ENCODE measurements at places on chromosomes 7 and 10.

DNA sequence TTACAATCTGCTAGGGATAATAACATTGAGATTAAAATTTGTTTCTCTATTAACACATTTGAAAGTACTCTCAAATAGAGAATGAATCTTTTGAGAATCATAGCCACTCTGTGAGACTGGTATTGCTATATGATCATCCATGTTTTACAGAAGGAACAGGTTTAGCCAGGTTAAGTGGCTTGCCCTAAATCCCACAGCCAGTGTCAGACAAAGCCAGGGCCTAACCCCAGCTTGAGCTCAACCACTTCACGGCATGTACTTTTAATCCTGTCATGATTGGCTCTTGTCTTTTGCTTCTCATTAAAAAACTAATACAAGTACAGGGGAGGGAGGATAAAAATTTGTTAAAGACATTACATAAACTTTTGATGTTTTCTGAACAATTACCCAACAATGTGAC is 3.8 kb upstream of the ZNRF2 start:
- peaks cover 3% of the 10 kb centered on the region for H3K4me1 ChIP-seq
- no peaks in the 10 kb centered on the region for H3K27me3 ChIP-seq
- DNase-seq, result no peak

DNA sequence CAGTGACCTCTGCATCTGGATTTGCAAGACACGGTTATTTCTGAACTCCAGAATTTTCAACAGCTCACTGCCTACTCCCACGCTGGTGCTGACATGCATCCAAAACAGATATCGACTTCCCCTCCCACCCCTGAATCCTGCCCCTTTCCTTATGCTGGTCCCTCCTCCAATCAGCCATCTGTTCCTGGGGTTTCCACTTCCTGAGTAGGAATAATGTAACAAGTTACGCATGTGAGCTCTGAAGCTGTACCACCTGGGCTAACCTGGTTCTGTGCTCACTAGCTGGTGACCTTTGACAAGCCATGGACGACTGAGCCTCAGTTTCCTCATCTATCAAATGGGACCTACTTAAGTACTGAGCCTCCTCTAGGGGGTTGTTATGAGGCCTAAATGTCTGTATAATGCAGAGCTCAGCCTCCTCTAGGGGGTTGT is 1.7 kb upstream of the NCAPG2 start:
- H3K4me1 ChIP-seq, result peaks cover 15% of the 10 kb centered on the region
- H3K4me3 ChIP-seq, result no peak overlapping the region
- no peaks in the 10 kb centered on the region for H3K36me3 ChIP-seq
- H3K27ac ChIP-seq, result no peak overlapping the region
- no peak for DNase-seq
- H3K27me3 ChIP-seq, result no peaks in the 10 kb centered on the region

GRCh38 chr7:114622221-114622620 is 207.6 kb downstream of the FOXP2 start:
- no peaks in the 10 kb centered on the region for H3K4me1 ChIP-seq
- no peak for DNase-seq
- no peak overlapping the region for H3K27ac ChIP-seq
- no peaks in the 10 kb centered on the region for H3K27me3 ChIP-seq
- H3K4me3 ChIP-seq, result no peak overlapping the region

- H3K27ac ChIP-seq, result no peak overlapping the region
- no peak for DNase-seq
- no peaks in the 10 kb centered on the region for H3K27me3 ChIP-seq
Observed at GRCh38 chr7:46752881-46753366, 829.0 kb downstream of the TNS3 start.

DNA sequence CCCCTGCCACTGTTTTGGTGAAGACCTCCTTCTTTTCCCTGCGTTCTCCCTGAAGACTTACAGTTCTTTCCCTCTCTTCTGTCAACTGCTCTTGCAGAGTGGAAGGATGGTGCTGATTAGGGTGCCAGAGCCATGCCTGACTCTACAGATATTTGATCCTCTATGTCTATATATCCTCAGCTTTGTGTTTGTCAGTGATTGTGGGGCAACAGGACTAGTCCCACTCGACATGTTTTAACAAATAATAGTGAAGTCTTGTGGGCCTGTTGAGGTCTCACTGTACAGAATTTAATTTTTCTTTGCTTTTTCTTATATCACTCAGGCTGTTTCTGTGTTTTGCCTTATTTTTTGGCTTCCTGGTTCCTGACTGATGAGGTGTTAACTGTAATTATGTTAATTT is 5.0 kb downstream of the PLEKHA1 start:
- H3K36me3 ChIP-seq, result no peaks in the 10 kb centered on the region
- peak overlapping the region; percentile 53 for H3K27ac ChIP-seq
- peaks cover 15% of the 10 kb centered on the region for H3K4me1 ChIP-seq
- no peak for DNase-seq
- H3K4me3 ChIP-seq, result peak overlapping the region; percentile 30

GRCh38 chr7:26508917-26509316 is 217.3 kb downstream of the SNX10 start:
- no peak for DNase-seq
- H3K27ac ChIP-seq, result no peak overlapping the region
- H3K4me3 ChIP-seq, result no peak overlapping the region
- H3K36me3 ChIP-seq, result no peaks in the 10 kb centered on the region
- no peaks in the 10 kb centered on the region for H3K4me1 ChIP-seq

- H3K27me3 ChIP-seq, result no peaks in the 10 kb centered on the region
- no peak for DNase-seq
- H3K4me3 ChIP-seq, result no peak overlapping the region
- no peaks in the 10 kb centered on the region for H3K36me3 ChIP-seq
- H3K4me1 ChIP-seq, result peaks cover 9% of the 10 kb centered on the region
Observed at GRCh38 chr7:22681312-22681711, 45.7 kb upstream of the IL6 start.

- H3K36me3 ChIP-seq, result no peaks in the 10 kb centered on the region
- H3K27me3 ChIP-seq, result no peaks in the 10 kb centered on the region
- H3K4me1 ChIP-seq, result peaks cover 5% of the 10 kb centered on the region
- no peak overlapping the region for H3K4me3 ChIP-seq
- DNase-seq, result no peak
Observed at GRCh38 chr10:3932597-3933375, 147.8 kb upstream of the KLF6 start.

GRCh38 chr10:33154590-33154989 is 179.9 kb downstream of the NRP1 start:
- H3K27ac ChIP-seq, result no peak overlapping the region
- H3K27me3 ChIP-seq, result no peaks in the 10 kb centered on the region
- peaks cover 57% of the 10 kb centered on the region for H3K4me1 ChIP-seq
- DNase-seq, result no peak
- no peaks in the 10 kb centered on the region for H3K36me3 ChIP-seq

GRCh38 chr10:111556666-111557065 is 479.8 kb downstream of the ADRA2A start:
- H3K4me1 ChIP-seq, result no peaks in the 10 kb centered on the region
- peaks cover 3% of the 10 kb centered on the region for H3K27me3 ChIP-seq
- no peak overlapping the region for H3K4me3 ChIP-seq
- no peak overlapping the region for H3K27ac ChIP-seq

DNA sequence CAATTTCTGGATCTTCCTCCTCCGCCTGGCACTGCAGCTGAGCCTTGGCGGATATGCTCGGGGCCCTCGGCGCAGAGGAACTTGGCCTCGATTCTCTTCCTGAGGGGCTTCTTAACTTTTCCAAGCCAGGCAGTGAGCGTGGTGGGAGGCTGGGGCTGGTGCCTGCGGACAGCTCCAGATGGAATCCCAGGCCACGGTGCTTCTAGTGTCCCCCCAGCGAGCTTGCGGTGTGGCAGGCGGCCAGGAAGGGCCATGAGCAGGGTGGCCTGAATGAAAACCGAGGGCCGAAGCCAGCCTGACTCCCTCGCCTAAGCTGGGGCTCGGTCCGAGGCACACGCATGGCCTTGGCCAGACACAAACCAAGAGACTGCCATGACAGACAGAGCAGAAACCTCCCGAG is 31.3 kb downstream of the RCC1L start:
- H3K4me1 ChIP-seq, result no peaks in the 10 kb centered on the region
- H3K36me3 ChIP-seq, result no peaks in the 10 kb centered on the region
- DNase-seq, result no peak
- no peak overlapping the region for H3K27ac ChIP-seq
- H3K27me3 ChIP-seq, result no peaks in the 10 kb centered on the region

GRCh38 chr7:43756368-43757072 is 2.0 kb upstream of the BLVRA start:
- no peak overlapping the region for H3K27ac ChIP-seq
- H3K27me3 ChIP-seq, result no peaks in the 10 kb centered on the region

- no peaks in the 10 kb centered on the region for H3K27me3 ChIP-seq
- no peak overlapping the region for H3K4me3 ChIP-seq
- no peak overlapping the region for H3K27ac ChIP-seq
- no peak for DNase-seq
- no peaks in the 10 kb centered on the region for H3K36me3 ChIP-seq
- no peaks in the 10 kb centered on the region for H3K4me1 ChIP-seq
Observed at GRCh38 chr10:90197766-90198165, 496.4 kb downstream of the KIF20B start.

- H3K27me3 ChIP-seq, result no peaks in the 10 kb centered on the region
- DNase-seq, result no peak
- no peaks in the 10 kb centered on the region for H3K4me1 ChIP-seq
- H3K4me3 ChIP-seq, result no peak overlapping the region
- no peaks in the 10 kb centered on the region for H3K36me3 ChIP-seq
Observed at GRCh38 chr7:128264477-128264876, 23.4 kb downstream of the LEP start.

DNA sequence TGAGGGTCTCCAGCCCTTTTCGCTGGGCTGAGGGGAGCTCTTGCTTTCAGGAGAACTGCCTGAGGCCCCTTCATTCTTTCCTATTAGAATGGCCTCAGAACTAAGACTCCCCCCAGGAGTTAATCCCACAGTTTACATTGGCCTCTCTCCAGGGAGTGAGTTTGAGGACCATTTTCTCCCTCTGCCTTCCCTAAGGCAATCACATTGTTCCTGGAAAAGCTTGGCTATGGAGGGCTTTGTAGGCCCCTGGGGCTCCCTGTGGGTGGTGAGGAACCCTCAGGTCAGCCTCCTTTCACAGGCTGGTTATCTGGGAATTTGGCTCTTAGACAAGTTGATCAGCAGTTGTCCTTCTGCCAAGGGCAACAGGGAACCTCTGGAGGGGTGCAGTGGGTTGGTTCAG is 343.7 kb downstream of the RPS24 start:
- H3K36me3 ChIP-seq, result no peaks in the 10 kb centered on the region
- H3K4me3 ChIP-seq, result no peak overlapping the region
- no peak overlapping the region for H3K27ac ChIP-seq
- no peak for DNase-seq

DNA sequence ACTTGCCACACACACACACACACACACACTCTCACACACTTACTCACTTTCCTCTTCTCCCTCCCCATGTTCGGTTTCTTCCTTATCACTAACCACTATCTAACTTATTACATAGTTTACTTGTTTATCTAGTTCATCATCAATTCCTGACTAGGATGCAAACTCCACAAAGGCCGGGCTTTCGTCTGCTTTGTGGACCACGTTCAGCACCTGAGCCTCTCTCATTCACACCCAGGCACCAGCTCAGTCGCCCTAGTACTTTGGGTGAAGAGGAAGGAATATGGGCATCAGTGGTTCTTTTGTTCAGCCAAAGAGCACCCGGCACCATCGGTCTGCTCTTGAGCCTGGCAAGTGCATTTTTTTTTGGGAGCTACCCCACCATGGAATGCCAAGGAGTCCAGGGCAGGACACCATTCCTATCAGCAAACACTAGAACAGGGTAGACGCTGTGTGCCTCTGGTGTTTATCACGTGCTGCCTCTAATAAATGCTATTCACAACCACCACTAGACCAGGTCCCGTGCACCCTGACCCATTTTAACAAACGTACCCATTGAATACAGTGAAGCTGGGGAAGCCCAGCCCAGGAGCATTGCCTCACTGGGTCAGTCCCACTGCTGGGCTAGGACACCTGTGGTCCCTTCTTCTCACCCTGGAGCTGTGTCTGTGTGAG is 2.2 kb downstream of the C10orf67 start:
- no peaks in the 10 kb centered on the region for H3K36me3 ChIP-seq
- H3K4me3 ChIP-seq, result no peak overlapping the region
- peaks cover 6% of the 10 kb centered on the region for H3K4me1 ChIP-seq
- DNase-seq, result no peak

DNA sequence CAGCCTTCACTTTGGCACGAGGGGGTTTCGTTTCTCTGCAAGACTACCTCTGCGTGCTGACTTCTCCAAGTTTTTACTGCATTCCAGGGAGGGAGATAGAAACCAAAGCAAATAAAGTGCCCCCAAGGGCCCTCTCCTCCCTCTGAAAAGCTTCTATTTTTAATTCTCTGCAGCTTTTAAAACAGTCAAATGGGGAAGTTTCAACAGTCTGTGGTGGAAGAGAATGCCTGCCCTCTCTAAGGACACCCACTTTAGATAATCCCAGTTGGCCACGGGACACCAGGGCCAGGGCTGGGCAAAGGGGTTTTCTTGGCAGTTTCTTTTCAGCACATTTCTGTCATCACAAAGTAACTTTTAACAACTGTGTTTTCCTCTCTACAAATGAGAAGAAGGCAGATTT is 386.7 kb upstream of the NPVF start:
- no peaks in the 10 kb centered on the region for H3K27me3 ChIP-seq
- no peak overlapping the region for H3K4me3 ChIP-seq
- H3K27ac ChIP-seq, result no peak overlapping the region
- H3K4me1 ChIP-seq, result peaks cover 40% of the 10 kb centered on the region
- DNase-seq, result no peak

DNA sequence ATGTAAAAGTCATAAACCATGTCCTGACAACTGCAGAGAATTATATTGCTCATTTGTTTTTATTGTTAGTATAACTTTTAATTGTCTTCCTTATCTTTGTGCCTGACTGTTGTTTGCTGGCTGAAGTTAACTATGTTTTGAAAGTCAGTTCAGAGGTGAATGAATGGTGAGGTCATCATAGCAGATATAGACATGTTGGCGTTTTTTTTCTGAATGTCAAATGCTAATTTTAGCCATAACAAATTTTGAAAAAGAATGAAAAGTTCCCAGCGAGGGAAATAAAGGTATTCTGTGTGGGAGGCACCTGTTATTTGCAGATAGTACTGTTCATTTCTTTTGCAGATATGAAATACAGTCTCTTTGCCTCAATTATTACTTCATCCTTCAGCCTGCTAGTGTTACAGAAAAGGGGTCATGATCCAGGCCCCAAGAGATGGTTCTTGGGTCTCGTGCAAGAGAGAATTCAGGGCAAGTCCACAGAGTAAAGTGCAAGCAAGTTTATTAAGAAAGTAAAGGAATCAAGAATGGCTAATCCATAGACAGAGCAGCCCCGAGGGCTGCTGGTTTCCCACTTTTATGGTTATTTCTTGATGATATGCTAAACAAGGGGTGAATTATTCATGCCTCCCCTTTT is 96.5 kb downstream of the CAMK1D start:
- H3K4me1 ChIP-seq, result peaks cover 9% of the 10 kb centered on the region
- H3K4me3 ChIP-seq, result no peak overlapping the region
- H3K27me3 ChIP-seq, result no peaks in the 10 kb centered on the region
- no peaks in the 10 kb centered on the region for H3K36me3 ChIP-seq
- DNase-seq, result no peak
- H3K27ac ChIP-seq, result no peak overlapping the region

GRCh38 chr7:105594034-105594433 is 12.7 kb upstream of the EFCAB10 start:
- H3K27ac ChIP-seq, result no peak overlapping the region
- no peak for DNase-seq
- H3K4me3 ChIP-seq, result no peak overlapping the region
